ENCODE measurements at places on chromosomes 2 and 18.

- DNase-seq, result no peak
These were observed 678.4 kb upstream of the ZNF804A start for GRCh38 chr2:183919926-183920325.

DNA sequence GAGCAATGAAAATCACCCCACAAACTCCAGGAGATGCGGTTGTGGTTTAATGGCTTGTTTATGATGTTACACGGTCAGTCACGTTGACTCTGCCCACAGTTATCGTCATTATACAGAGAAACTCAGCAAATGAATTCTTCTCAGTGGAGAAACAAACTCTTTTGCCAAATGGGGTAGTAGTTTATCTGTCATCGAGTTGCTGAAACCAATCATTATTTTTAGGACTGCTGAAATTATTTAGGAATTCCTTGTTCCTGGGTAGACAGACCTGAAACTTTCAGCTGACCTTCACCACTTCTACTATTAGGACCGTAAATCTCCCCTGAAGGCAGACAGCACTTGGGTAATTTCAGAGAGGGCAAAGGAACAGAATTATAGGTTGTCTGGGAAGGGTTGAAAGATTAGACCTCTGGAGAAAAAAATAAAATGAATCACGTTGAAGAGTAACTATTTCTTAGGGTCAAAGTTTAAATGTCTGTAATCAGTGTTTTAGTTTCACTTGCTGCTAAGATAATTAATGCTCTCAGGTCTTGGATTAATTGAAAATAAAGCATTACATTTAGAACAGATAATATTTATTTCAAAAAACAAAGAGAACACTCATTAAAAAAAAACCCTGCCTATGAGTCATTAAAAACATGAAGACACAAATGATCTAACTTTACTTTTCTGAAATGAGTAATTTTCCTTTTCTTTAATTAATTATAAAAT lies 52.1 kb upstream of the LYPD6 start:
- DNase-seq, result no peak

GRCh38 chr2:58494071-58494501 lies 253.0 kb upstream of the FANCL start:
- DNase-seq, result no peak

GRCh38 chr18:12559319-12559718 lies 98.6 kb downstream of the SPIRE1 start:
- no peak for DNase-seq

DNA sequence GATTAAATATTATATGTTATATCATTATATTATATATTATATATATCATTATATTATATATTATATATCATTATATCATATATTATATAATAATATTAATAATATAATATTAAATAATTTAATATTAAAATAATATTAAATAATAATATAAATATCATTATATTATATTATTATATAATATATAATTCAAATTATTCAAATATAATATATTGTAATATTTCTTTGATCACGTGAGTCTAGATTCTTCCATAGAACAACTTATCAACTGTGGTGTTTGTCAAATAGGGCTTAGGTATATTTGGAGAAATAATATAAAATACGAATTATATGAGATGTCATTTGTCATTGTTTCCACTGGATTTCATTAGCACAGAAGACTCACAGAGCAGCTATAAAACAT lies 77.3 kb downstream of the SPHKAP start:
- DNase-seq, result no peak

DNA sequence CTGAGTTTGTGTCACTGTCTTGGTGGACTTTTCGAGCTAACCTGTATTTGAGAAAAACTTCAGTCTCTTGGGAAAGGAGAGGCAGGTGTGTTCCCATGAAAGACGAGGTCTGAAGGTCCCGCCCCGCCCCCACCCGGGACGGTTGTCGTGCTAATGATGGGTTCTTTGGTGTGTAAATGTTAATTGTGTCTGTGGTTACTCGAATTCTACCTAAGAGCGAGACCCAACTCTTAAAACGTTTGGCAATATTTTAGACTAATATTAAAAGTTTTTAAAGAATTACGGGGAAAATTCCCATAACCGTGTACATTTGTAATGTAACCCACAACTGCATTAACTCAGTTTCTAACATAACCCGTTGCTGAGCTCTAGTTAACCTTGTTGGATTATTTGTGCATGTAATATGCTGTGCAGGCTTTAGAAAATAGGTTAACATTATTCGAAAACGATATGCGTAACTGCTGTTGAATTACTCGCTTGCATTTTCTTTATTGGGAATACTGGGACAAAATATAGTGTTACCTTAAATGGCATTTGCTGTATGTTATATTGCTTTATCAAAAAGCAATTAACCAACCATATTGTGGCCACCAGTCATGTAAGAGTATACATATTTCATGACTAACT lies 833 bp downstream of the EPB41L5 start:
- no peak for DNase-seq
